ENCODE measurements at places on chromosomes 5 and 9.

DNA sequence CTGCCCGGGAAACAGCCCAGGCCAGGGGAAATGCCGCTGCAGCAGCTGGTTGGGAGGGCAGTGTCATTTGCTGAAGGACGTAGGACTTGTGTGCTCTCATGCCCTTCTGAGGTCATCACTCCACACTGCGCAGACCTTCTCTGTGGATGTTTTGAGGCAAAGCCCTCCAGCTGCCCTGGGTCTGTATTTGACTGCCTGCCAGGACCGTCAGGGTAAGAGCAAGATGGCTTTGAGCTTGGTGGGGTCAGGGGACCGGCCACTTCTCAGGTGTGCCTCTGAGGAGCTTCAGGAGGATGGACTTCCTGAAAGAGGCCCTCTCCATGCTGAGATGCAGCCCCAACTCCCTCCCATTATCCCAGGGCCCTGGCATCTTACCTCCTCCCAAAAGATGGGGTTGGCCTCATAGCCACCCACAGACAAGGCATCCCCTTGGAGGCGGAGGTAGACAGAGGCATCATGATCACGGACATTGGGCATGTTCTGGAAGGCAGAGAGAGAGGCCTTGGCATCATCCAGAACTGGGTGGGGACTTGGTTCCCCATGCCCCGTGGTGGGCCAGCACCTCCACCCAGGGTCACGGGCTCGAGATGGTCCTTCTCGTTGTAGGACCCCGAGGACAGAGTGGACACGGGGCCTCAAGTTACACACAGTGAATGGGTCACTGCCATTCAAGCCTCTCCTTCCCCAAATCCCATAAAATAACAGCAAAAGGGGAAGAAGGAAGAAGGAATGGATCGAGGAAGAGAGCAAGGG, 19.4 kb downstream of the SARDH start:
- DNase-seq = no peak

- no peak for DNase-seq
Measured at GRCh38 chr5:147565524-147565923, 55.7 kb upstream of the DPYSL3 start.

DNA sequence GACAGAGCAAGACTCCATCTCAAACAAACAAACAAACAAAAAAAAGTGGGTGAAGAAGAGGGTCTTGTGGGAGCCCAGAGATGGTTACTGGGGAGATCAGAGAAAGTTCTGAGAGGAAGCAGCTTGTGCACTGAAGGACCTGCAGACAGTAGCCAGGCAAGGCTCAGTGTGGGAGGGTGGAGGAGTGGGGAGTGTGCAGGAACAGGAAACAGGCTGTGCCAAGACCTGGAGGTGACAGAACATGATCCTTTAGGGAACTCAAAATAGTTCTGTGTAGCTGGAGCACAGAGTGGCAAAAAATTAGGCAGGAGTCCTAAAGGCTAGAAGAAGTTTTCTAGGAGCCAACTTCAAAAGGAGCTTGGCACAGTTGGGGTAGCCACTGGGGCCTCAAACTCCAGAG, 19.2 kb upstream of the NANS start:
- DNase-seq = no peak

GRCh38 chr9:109477258-109478050, 20.7 kb downstream of the PTPN3 start:
- DNase-seq = no peak

GRCh38 chr9:130451509-130452388, 7.0 kb downstream of the ASS1 start:
- no peak for DNase-seq

DNA sequence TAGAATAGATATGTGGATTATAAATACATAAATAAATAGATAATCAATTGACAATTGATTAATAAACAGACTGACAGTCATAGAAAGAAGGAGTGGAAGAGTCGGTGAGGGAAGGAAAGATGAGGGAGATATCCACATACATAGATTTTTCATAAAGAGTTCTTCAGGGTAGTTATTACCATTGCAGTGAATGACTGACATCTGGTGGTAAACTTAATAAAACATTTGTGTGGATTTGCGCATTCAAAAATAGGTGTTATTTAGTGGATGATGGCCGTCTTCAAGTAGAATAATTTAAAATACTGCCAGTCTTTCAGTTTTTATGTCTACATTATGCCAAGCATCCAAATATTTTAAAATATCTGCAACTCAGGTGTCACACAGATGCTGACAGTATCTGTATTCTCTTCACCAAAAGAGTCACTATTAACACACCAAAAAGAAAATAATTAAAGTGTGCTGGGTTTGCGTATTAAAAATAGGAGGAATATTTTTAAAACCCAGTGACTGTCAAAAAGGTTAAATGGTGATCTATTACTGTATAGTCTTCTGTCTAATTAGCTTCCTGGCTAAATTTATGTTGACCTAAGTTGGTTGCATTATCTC, 78.8 kb downstream of the GIN1 start:
- no peak for DNase-seq

DNA sequence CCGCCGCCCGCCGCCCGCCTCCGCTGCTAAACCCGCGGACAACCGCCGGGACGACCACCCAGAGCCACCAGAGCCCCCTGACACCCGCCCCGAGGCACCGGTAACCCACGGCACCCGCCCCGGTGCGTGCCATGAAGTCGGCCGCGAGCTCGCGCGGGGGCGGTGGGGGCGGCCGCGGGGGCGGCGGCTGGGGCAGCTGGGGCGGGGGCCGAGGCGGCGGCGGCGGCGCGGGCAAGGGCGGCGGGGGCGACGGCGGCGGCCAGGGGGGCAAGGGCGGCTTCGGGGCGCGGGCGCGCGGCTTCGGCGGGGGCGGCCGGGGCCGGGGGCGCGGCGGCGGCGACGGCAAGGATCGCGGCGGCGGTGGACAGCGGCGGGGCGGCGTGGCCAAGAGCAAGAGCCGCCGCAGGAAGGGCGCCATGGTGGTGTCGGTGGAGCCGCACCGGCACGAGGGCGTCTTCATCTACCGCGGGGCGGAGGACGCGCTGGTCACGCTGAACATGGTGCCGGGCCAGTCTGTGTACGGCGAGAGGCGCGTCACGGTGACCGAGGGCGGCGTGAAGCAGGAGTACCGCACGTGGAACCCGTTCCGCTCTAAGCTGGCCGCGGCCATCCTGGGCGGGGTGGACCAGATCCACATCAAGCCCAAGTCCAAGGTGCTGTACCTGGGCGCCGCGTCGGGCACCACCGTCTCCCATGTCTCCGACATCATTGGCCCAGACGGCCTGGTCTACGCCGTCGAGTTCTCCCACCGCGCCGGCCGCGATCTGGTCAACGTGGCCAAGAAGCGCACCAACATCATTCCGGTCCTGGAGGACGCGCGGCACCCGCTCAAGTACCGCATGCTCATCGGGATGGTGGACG, 499 bp downstream of the FBLL1 start:
- DNase-seq = peak; percentile 3

- no peak for DNase-seq
Measured at GRCh38 chr5:119285070-119285916, 70.5 kb upstream of the TNFAIP8 start.

- DNase-seq = no peak
Measured at GRCh38 chr5:102782217-102782872, 27.2 kb downstream of the PAM start.

GRCh38 chr9:135343837-135344522, 135.6 kb upstream of the PPP1R26 start:
- DNase-seq = peak; percentile 22

DNA sequence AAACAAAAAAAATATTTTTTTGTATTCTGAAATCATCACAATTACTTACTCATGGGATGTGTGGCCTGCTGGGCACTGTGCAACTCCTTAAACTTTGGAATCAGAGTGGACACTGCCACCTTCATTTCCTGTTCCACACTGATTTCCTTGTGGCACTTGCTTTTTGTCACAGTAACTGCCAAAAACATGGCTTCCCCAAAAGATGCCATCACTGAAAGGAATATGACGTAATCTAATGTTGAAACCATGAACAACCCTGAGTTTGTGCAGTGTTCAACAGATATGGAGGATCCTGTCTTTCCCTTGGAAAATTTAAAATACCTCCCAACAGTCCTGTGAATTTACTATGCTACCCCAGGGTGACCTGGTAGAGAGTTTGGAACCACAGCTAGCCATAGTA, 12.6 kb upstream of the IL12B start:
- no peak for DNase-seq

DNA sequence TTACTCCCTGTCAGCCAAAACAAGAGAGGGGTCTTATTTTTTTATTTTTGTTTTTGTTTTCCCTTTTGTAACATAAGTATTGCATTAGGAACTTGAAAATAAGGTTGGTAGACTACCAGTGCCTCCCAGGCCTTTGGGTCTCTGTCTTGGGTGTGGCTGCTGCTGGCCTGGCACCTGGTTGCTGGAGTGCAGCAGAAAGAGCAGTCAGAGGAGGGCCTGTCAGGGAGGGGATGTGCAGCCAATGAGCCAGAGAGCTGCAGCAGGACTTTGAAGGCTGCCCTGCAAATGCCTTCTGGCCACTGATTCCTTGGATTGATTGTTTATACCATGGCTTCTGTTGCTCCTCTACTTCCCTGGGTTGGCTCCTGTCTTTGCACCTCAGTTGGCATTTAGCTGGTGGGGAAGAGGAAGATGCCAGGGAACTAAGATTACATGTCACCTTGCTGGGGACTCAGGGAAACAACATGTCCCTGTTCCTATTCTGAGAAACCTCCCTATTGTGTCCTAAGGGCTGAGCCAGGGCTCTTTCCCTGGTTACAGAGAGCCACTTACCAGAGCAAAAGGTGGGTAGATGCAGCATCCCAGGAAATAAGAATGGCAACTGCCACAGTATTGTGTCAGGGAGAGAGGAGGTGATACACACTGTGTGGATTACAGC, 66.6 kb downstream of the ANGPTL2 start:
- no peak for DNase-seq

- DNase-seq = no peak
Measured at GRCh38 chr5:10214041-10214440, 35.6 kb downstream of the ATPSCKMT start.

GRCh38 chr5:72180925-72181324, 73.7 kb downstream of the MAP1B start:
- no peak for DNase-seq

GRCh38 chr9:82456642-82457041, 468.1 kb downstream of the SPATA31D1 start:
- DNase-seq = no peak
